IgD-negative memory B cell (primary cell): ENCODE measurements at places on chromosomes 2 and 18. TPM values are rescaled to one million over a fixed set of nuclear protein-coding genes. Genes with fewer than 3 reads are reported as not detected.

Gene KCNS3
- not detected for polyA plus RNA-seq

Gene SMIM21
- not detected for polyA plus RNA-seq

Gene FER1L5
- not detected for polyA plus RNA-seq

Gene RBM44
- 0.11 TPM for polyA plus RNA-seq

Gene TRIM43
- not detected for polyA plus RNA-seq

Gene NPAS2
- polyA plus RNA-seq, result 1.7 TPM

Gene SRD5A2
- polyA plus RNA-seq, result not detected

Gene HS6ST1
- 4.3 TPM for polyA plus RNA-seq

Gene DCC
- not detected for polyA plus RNA-seq

Gene TXNDC2
- polyA plus RNA-seq, result not detected
